ENCODE measurements at places on chromosomes 2 and 18.

DNA sequence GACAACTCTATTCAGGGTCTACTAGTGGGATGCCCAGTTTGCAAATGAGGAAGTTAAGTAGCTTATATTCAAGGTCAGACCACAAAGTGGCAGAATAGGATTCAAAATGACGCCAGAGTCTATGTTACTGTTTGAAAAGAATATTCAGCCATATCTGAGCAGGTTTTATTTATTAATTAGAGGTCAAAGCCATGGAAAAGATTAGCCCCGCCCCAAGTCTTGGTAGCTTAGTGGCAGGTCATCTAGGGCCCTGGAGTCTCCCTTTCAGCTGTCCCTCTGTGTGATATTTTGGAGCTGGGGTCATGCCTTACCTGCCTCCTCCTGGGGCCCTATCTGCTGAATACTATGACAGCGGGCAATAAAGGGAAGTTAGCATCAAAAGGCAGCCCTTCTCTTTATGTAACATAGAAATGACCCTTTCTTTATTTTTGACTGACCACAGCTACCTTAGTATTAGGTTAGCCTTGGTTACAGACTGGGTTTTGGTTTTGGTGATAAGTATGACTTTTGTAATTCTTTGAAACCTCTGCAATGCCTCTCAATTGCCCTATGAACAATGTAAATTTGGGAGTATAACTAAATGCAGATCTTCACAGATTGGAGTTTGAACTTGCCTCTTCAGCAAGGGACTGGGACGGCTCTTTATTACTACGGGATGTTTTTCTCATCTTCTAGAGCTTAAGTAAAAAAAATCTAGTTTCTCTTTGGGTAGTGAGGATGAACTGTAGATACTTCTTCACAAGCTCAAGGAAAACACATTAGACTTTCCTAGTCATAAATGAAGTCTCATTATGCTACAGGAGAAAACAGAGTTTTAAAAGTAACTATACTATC, 153.0 kb upstream of the ITGA4 start:
- no peak for DNase-seq

DNA sequence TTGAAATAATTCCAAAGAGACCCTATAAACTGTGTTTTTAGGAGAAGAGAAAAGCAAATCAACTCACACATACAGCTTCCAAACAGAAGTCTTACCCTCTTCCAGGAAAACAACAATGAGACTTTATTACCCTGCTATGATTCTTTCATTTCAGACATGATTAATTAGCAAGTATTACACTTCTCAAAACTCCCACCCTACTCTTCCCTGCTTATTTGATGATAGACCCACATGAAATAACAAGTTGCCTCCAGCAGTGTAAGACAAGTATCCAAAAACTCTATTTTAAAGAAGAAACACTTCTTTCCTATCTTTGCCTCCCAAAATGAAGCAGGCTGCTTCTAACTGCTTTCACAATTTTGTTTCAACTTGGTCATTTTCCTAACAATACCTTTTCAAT, 4.1 kb downstream of the FIGN start:
- no peak for DNase-seq

- no peak for DNase-seq
Observed at GRCh38 chr2:38806015-38806732, 28.2 kb downstream of the GEMIN6 start.

GRCh38 chr18:59665057-59666006, 31.9 kb downstream of the CCBE1 start:
- no peak for DNase-seq

GRCh38 chr2:118249531-118249930, 161.3 kb downstream of the INSIG2 start:
- no peak for DNase-seq

DNA sequence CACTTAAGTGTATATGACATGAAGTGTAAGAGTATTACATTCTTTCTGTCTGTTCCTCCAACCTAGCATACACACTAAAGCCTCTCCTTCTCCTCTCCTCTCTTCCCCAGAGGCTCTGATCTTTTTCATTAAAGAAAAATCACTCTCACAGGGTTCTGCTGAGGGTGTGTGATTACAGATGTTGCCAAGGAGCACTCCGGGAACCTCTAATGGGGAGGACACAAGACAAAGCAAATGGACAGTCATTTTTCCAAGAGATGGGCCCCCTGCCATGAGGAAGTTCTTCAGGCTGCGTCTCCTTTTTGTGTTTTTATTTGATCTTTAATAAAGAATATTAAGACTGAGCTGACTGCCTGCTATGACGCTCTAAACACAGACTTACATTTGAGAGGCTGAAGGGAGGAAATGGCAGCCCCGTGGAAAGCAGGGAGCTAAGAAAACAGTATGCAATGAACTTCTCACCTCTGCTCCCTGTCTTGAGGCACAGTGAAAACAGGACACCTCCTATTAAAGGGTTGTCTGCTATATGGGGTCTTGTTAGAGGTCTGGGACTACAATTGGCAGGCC, 578.1 kb downstream of the PIK3C3 start:
- no peak for DNase-seq

GRCh38 chr18:61595615-61596251, 262.5 kb downstream of the CDH20 start:
- no peak for DNase-seq

GRCh38 chr2:107621186-107622165, 205.2 kb upstream of the RGPD4 start:
- DNase-seq: no peak

GRCh38 chr18:27887711-27888495, 289.0 kb downstream of the CDH2 start:
- no peak for DNase-seq

GRCh38 chr2:63990072-63990471, 29.2 kb downstream of the VPS54 start:
- no peak for DNase-seq

DNA sequence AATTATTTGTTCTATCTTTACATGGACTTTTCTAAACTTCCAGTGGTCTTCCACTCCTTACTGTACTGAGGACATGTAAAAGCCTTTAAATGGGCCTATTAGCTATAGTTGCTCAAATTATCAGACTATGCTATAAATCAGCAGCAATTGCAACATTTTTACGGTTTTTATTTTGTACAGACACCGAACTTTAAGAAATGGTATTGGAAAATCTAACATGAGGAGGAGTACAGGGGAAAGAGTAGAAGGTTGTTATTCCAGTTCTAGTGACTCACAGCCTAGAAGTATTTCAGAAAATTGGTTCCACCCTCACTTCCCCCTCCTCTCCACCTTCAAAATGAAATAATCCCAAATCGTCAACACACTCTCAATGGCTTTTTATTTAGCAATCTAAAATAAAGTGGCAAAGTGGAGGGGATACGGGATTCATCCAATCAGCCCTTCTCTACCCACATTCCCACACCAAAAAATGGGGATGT, 1.1 kb downstream of the NCKAP1 start:
- no peak for DNase-seq

- DNase-seq: peak; percentile 29
Observed at GRCh38 chr18:37778417-37779165, 213.0 kb upstream of the CELF4 start.

GRCh38 chr2:168156661-168157060, 90.7 kb downstream of the STK39 start:
- peak; percentile 75 for DNase-seq

GRCh38 chr2:227016894-227017293, 147.1 kb downstream of the COL4A4 start:
- no peak for DNase-seq

DNA sequence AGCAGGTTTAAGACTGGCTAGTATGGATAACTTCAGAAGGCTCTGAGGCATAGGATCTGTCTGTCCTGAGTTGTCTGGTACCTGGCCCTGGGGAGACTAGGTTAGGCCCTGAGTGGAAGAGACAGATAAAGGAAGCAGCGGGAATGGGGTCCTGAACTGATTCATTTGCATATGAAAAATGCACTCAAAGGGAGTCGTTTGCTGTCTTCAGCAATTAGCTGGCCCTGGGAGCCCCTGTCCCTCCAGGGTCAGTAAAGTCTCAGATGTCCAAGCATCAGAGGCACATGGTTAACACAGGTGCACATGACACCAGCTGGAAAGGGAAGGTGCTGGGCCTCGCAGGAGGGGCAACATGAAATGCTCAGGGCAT, 172.4 kb downstream of the ACOXL start:
- no peak for DNase-seq

DNA sequence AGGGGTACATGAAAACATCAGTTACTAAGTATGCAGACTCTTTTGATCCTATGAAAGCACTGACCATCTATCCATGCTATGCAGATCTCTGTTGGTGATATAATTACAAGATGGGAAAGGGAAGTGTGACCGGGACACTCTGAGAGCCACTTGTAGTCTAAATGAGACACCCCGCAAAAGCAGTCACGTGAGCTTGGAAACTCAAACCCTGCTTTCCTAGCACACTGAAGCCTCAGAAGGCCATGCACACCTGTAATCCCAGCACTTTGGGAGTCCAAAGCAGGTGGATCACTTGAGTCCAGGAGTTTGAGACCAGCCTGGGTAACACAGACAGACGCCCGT, 137.5 kb downstream of the INO80D start:
- DNase-seq: no peak

- no peak for DNase-seq
Observed at GRCh38 chr2:162579169-162579568, 235.2 kb downstream of the GCA start.

DNA sequence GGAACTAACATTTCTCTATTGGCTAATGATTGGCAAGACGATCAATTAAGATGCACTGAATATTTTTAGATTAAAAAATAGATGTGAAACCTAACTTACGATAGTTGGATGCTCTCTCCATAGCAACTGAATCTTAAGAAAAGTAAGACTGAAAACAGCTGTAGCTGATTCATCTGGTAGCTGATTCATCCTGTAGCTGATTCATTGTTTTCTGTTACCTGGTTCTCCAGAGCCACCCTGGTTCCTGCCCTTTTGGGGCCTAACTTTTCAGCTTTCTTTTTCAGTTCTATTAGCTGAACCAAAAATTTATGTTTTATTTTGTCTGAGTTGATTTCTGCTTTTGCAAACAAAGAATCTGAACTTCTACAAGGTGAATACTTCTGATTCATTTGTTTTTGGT, 22.7 kb upstream of the SPR start:
- no peak for DNase-seq

Data from MG63 (cell line).